ENCODE measurements at places on chromosomes 5 and 9.
A peak's percentile ranks its signal among the peaks of the same experiment; 100 is the strongest.

- peak; percentile 38 for DNase-seq
Observed at GRCh38 chr9:124248960-124249359, 8.8 kb upstream of the NEK6 start.

GRCh38 chr5:135811007-135811406, 23.5 kb upstream of the SLC25A48 start:
- no peak for DNase-seq

DNA sequence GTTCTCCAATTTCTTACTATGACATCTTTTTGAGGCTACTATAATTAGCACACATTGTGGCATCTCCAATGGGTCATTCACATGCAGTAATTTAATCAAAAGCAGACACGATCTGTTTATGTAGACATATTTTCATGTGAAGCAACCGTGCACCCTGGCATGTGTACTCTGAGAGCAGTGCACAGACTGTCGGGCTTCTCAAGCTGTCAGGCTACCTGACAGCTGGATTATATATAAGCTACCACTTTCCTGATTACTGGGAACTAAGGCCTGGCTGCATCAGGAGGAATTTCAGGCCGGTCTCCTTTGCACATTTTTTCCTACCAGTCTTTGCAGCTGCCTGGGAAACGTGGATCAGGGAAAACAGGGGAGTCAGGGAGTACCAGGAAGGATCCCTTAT, 197.5 kb downstream of the MAPKAP1 start:
- peak; percentile 91 for DNase-seq

DNA sequence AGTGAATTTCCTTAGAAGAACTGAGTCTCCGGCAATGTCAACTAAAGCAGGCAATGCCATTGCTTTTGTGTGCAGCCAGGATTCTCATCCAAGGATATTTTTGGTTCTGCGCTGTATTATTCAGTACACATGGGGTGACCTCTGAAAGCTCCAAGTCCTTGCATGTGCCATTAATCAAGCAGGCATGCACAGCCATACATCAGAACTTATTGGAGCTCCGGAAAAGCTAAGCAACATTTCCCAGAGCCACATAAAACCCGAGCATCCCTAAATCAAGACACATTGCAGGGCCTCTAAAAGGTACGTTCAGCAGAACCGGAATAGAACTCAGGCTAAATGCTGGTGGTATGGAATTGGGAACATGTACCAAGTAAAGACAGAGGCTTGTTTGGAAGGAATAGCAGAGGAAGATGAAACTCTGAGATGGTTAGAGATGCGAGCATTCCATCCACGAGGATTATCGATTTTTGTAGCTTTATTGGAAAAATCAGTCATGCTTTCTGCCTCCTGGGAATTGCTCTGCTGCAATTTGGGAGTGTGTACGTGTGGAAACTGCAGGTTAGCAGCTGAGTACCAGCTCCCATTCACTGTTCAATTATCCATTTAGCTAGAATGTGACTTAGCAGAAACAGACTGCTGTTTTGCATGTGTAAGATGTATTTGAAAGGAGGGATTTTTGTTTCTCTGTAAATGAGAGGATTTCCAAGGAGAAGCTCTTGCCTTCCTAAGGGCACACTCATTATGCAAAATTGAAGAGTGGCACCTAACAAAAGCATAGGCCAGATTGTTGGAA, 143.7 kb upstream of the WWC1 start:
- no peak for DNase-seq

- DNase-seq, result peak; percentile 64
Observed at GRCh38 chr5:55278778-55279177, 28.7 kb downstream of the DHX29 start.

DNA sequence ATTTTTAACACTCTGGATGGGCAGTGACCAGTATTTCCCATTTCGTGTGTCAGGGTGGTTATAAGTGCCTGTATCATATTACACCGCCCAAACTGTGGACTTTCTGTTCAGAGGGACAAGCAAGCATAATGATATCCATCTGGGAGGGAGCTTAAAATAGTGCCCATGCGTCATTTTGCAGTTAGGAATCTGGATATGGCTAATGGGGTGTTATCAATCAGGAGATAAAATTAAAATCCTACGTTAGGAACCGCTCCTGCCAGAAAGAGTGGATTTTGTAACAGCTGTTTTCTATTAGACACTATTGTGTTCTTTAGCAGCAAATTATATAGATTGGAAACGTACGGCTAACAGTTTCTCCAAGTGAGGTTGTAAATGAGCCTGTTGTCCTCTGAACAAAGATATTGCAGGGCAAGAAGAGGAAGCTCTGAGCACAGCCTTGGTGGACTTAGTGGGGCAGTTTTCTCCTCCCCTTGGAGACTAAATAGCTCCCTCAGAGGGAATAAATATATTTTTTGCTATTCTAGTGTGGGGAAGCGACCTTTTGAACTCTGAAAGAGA, 160.4 kb downstream of the SPATA31D1 start:
- peak; percentile 11 for DNase-seq

- DNase-seq, result peak; percentile 50
Observed at GRCh38 chr9:130292106-130292505, 26.5 kb downstream of the HMCN2 start.

- no peak for DNase-seq
Observed at GRCh38 chr9:38118862-38119438, 49.9 kb upstream of the SHB start.

DNA sequence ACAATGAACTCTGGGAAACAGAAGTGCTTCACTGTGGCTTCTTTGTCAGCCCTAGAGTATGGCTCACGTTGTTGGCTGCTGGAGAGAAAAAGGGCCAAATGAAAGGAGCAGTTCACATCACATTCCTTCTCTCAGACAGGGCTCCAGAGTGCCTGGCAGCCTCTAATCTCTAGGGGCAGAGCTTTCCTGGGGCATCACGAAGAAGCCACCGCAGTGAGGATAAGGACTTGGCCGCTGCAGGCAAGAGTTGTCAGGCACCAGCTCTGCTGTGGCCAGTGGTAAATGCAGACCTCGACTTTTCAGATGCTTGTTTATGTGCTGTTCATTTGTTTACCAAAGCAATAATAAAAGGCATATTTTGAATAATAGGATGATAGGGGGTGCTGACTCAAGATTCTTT, 227.2 kb downstream of the ICE1 start:
- no peak for DNase-seq

DNA sequence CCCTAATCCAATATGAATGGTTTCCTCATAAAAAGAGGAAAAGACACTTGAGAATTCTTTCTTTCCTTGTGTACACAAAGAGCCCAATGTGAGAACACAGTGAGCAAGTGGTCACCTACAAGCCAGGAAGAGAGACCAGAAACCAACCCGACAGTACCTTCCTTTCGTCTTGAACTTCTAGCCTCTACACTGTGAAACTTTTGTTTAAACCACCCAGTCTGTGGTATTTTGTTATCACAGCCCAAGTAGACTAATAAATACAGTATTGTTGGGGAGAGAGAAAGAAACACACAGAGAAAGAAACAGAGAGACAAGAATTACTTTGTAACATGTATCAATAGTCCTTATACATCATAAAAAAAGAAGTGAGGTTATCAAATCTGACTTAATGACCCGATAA, 37.2 kb downstream of the CENPK start:
- no peak for DNase-seq

DNA sequence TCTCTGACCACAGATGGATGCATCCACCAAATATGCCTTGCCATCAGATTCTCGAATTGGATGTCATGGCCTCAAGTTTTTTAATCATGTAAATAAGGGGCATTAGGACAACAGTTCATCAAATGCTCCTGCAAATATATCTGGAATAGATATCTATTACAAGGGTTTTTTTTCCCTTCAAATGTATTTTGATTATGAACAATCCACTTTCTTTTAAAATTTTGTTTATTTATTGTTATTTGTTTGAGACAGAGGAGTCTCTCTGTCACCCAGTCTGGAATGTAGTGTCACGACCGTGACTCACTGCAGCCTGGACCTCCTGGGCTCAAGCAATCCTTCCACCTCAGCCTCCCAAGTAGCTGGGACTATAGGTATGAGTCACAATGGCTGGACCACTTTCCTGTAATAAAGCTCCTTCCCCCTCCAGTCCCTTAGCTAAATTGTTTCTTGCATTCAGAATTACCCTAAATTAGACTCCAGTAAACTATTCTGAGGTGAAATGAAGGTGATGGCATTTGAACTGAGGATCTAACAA, 1412.1 kb downstream of the EFNA5 start:
- DNase-seq, result peak; percentile 2

DNA sequence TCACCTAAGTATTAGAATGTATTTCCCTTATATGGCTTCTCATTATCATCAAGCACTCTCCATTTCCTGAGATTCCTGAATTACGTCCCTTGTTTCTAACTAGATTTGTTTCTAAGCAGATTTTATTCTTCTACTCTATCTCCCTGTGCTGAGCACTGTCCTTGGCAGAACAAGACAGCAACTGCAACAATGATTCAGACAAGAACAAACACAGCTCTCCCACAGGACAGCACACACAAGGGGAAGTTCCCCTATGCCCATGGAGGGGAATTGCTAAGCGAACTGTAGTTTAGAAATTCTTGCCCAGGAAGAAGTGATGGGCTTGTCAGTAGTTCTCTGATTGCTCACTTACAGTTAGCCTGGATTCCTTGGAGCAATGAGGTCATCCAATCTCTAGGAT, 759.9 kb downstream of the DTWD2 start:
- peak; percentile 10 for DNase-seq

DNA sequence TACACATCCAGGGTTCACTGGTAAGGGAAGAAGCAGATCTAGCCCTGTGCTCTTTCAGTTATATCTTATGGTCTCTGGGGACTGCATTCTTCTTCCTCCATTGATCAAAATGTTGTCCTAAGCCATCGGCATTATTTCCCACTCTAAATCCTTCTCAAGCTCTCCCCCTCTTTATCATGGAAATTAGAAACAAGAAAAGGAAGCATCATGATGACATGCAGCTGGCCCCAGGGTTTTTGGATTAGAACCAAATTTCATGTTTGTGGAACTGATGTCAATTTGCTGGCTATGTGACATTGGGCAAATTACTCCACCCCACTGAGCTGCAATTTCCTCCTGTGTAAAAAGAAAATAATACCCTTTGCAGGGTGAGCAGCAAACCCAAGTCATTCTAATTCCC, 39.5 kb downstream of the MFAP3 start:
- DNase-seq, result no peak

DNA sequence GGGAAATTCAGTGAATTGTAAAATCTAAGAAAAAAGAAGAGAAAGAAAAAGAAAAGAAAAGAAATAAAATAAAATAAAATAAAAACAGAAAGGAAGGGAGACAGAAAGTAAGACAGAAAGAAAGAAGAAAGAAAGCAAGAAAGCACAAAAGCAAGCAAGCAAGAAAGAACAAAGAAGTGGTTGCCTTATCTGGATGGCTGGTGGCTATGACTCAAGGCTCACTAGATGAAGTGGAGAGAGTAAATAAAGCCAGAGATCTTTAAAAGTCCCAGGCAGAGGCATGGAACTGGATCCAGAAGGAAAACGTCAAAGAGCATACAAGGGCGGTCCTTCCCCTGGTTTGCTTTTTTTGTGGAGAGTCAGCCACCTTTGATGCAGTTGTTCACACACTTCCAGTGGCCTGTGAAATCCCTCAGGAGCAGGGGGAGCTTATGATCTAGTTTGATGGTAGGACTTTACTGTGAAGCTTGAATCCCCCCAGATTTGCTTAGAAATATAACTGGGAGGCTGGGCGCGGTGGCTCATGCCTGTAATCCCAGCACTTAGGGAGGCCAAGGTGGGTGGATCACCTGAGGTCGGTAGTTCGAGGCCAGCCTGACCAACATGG, 176.7 kb upstream of the HMHB1 start:
- peak; percentile 70 for DNase-seq

DNA sequence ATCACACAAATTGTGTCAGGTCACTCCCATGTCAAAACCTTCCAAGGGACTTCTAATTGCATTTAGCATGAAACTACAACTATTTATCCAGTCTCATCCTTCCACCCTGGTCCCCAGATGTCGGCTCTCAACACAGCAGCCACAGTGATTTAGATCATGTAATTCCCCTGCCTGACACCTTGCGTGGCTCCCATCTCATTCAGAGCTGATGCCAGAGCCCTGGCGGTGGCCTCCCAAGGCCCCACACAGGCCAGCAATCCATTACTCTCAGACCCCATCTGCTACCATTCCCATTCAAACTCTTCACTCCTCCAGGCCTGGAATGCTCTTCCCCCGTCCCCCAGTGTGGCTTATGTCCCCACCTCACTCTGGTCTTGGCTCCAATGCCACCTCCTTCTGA, 2.4 kb downstream of the SLC35D2 start:
- DNase-seq, result no peak

GRCh38 chr9:12961276-12961809, 186.5 kb downstream of the LURAP1L start:
- DNase-seq, result peak; percentile 59

- peak; percentile 48 for DNase-seq
Observed at GRCh38 chr5:9498541-9499497, 47.1 kb downstream of the SEMA5A start.

- no peak for DNase-seq
Observed at GRCh38 chr9:136526625-136527066, 19.2 kb downstream of the NOTCH1 start.

DNA sequence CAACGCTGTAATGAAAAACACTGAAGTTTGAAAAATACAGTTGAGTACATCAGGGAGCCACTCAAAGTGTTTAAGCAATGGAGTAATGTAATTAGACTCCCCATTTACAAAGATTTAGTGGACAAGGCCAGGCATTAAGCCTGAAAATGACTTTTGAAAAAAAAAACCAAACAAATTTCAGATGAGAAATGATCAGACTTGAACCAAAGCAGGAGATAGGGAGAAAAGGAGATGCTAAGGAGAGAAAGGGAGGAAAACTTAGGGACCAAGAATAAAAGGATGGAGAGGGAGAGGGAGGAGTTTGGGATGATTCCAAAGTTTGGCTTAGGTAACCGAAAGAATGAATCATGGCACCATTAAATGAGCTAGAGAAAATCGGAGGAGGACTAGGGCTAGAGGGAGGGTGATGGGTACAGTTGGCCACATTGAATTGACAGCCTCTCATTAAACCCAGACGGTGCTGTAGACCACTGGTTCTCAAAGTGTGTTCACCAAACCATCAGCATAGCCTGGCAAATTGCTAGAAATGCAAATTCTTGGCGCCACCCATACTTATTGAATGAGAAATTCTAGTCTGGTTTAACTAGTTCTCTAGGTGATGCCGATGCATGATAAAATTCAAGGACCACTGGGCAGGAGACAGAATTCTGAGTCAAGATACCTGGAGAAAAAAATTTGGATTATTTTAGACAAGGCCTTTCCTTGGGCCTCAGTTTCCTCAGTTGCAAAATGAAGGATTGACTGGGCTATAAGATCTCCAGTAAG, 6.2 kb upstream of the CPEB4 start:
- peak; percentile 57 for DNase-seq

GRCh38 chr9:96203867-96204501, 98.0 kb downstream of the HSD17B3 start:
- DNase-seq, result no peak

- peak; percentile 24 for DNase-seq
Observed at GRCh38 chr5:141934099-141934844, 10.6 kb downstream of the DELE1 start.

- DNase-seq, result no peak
Observed at GRCh38 chr9:36691671-36692070, 119.0 kb downstream of the MELK start.

- peak; percentile 0 for DNase-seq
Observed at GRCh38 chr9:7452378-7452777, 347.2 kb downstream of the DMAC1 start.

- peak; percentile 73 for DNase-seq
Observed at GRCh38 chr5:179819296-179820126, 1.2 kb upstream of the SQSTM1 start.

- DNase-seq, result no peak
Observed at GRCh38 chr5:174412941-174413340, 311.4 kb upstream of the MSX2 start.

GRCh38 chr5:160229190-160229742, at the start of gene FABP6:
Gene FABP6, plus strand, starts transcription at chr5:160229506. Its CDS starts 52 bp downstream, at chr5:160229558.
- no peak for DNase-seq

All from amniotic epithelial cell (primary cell).